Right ventricle myocardium inferior (tissue), 1 donor: ENCODE measurements at places on chromosomes 13 and 19. TPM values are rescaled to one million over a fixed set of nuclear protein-coding genes. Genes with fewer than 3 reads are reported as not detected.

The PROZ gene
- not detected for total RNA-seq

DNA sequence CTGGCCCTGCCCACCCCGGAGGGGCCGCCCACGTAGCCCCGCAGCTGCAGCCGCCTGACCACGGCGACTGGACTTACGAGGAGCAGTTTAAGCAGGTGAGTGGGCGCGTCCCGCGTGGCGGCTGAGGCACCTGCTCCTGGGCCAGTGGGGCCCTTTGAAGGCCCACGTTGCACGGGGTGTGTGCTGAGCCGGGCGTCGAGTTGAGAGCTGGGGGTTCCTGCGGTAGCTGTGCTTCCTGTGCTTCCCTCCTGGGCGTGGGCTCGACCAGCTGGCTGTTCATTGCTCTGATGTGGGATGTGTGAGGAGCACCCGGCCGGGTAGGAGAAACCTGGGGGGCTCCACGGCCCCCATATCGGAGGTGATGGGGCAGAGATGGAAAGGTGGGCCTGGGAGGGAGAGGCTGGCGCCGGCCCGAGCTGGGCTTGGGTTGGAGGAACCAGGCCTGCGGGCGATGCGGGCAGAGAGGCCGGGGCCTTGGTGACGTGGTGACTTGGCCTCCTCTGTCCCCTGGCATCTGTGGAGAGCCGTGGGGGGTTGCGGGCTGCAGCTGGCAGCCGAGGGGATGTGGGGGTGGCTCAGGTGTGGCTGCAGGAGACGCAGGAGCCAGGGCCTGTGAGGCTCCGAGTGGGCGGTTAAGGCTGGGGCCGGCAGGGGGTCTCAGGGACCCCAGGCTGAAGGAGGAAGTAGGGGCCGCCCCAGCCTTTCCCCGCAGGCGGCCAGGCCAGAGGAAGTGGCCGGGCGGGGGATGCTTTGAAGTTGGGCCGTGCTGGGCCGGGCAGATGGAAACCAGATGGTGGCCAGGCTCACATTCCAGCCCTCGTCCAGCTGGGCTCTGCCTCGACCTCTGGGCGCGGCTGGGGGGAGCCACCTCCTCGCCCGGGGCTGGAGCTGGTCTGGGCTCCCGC, 7.1 kb downstream of the ARID3A start:
- DNase-seq, result peak; percentile 89

GRCh38 chr13:71677124-71677523, 189.9 kb downstream of the DACH1 start:
- DNase-seq, result no peak

The TMEM145 gene
- 0.16 TPM for total RNA-seq

DNA sequence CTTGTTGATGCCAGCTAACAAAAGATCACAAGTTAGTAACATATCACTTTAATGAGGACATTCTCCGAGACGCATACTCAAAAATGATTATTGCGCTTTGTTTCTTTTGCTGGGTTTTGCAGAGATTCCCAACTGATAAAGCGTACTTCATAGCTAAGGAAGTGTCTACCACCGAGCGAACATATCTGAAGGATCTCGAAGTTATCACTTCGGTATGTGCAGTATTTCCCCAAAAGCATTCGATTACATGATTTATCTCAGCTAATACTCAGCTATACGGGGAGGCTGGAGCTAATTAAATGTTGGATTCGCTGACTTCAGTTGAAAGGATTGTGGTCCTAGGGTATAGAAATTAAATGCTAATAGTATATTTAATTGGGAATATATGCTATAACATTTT, 166.3 kb downstream of the STK24 start:
- DNase-seq, result no peak

GRCh38 chr19:7953576-7953975, 10.1 kb upstream of the TIMM44 start:
- DNase-seq, result no peak

The CEACAM8 gene
- not detected for total RNA-seq

DNA sequence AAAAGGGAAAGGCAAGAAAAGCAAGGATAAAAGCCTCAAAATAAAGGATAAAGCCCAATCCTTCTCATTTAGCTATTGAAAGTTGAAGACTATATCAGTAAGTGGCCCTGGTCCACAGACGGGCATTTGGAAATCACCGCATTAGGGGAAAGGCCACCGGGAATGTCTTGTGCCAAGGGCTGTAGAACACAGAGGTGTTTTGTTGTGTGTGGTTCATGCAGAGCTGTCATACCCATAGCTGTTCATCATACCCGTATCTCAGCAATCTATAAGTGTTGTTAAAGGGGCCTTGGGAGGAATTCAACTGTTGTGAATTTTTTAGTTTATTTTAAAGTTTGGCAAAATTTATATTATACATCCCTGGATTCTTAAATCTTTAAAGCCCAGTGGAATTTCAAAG, 33.0 kb downstream of the DLEU7 start:
- DNase-seq, result no peak

DNA sequence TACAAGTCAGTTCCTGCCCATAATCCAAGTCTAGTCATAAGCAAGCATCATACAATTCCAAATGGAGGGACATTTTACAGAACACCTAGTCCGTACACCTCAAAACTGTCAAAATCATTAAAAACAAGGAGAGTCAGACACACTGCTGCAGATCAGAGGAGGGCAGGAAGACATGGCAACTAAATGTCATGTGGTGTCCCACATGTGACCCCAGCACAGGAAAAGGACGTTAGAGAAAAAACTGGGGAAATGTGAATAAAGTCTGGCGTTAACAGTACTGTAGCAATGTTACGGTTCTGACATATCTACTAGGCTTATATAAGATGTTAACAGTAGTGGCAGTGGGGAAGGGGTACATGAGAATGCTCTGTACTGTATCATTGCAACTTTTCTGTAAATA, 2.3 kb downstream of the ZSCAN5A start:
- no peak for DNase-seq

The DAZAP1 gene
- total RNA-seq, result 88.4 TPM

The S1PR4 gene
- 1.2 TPM for total RNA-seq

- DNase-seq, result no peak
Observed at GRCh38 chr13:31240921-31241320, 41.1 kb downstream of the B3GLCT start.

- DNase-seq, result no peak
Observed at GRCh38 chr13:23467048-23467931, 33.8 kb upstream of the SACS start.

GRCh38 chr19:10634430-10634829, 9.1 kb downstream of the SLC44A2 start:
- no peak for DNase-seq

DNA sequence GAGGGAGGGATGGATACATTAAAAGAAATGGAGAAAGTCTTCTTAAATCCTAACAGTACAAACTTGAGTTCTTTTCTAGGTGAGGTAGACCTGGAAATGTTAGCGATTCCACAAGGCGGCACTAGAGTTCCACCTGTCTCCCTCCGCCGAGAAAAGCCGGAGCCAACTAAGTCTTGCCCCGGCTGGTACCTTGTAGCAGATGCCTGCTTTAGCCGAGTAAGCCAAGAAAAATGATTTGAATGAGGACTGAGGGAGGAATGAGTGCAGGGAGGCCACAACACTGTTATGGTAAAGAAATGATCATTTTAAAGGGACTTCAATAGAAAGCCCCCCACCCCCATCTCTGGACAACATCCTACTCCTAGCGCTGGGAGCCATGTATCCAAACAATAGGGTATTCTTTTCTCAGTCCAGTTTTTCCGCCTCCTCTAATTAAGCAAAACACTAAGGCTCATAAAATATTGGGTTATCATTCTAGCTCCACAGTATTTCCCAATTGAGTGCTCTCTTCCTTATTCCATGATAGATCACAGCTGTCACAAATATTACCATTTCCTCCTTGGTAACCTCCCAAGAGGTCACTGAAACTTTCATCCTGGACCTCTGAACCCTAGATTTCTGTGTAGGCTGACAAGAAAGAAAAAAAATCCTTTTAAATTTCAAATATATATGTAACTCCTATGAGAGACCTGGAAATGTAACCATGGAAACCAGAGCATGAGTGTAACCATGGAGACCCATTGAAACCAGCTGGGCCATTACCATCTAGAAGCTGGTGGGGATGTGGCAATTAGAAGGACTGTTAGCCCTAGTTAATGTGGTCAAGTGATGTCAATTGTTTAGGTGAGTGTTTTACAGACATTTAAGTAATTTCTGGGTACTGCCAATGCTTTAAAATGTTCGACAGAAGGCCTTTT, 58.3 kb downstream of the GPALPP1 start:
- DNase-seq, result no peak

The CCL25 gene
- total RNA-seq, result not detected

- no peak for DNase-seq
Observed at GRCh38 chr19:13089857-13090507, 12.7 kb downstream of the LYL1 start.

DNA sequence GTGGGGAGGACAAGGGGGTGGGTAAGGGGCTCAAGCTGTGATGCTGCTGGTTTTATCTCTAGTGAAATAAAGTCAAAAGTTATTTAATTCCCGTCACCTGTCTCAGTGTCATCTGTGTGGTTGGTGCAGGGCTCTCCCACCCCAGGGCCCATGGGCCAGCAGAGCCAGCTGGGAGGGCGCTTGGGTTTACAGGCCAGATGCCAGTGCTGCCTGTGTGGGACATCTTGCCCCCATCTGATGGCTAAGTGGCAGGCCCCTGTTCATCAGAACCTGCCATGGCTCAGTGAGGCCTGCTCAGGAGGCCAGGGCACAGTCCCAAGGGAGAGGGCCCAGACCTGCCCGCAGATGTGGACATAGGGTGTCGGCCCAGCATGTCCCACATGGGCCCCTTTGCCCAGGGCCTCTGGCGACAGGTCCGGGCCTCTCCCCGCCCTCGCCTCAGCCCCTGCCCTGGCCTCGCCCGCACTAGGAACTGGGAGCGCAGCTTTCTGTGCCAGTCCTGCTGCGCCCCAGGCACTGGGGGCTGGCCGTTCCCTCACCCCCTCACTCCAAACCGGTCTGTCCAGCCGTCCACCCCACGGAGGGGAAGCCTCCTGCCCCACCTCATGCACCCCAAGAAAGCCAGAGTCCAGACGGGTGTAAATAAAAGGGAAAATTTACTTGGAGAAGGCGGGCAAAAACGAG, 5.3 kb downstream of the ZNF296 start:
- no peak for DNase-seq

DNA sequence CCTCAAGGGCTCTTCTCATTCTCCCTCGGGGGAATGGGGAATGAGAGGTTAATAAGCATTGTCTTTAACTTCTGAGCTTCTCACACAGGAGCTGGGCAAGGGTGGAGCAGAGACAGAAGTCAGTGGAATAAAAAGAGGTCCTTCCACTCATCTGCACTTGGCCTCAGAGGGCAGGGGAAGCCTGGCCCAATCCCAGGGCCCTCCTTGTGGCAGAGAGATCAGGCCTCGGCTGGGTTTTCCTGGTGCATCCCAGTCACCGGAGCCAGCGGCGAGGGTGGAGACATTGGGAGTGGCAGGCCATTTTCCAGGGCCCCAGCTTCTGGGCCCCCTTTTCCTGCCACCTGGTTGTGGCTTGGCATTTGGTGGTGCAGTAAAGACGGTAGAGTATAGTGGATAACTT, 10.6 kb downstream of the CALM3 start:
- no peak for DNase-seq

The CADM4 gene
- total RNA-seq, result 9.7 TPM

DNA sequence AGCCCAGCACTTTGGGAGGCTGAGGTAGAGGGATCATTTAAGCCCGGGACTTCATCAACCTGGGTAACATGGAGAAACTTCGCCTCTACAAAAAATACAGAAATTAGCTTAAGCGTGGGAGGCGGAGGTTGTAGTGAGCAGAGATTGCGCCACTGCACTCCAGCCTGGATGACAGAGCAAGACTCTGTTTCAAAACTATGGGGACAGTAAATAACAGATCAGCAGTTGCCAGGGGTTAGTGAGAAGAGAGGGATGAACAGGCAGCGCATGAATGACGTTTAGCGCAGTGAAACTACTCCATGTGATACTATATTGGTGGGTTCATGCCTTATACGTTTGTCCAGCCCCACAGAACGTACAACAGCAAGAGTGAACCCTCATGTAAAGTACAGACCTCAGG, 7.1 kb upstream of the ICAM3 start:
- peak; percentile 83 for DNase-seq

- no peak for DNase-seq
Observed at GRCh38 chr13:111380431-111380830, 60.0 kb downstream of the TEX29 start.

The HSH2D gene
- total RNA-seq, result 0.49 TPM

GRCh38 chr19:19571071-19571786, 33.2 kb downstream of the CILP2 start:
- DNase-seq, result no peak

GRCh38 chr19:37933937-37934358, 26.9 kb downstream of the SIPA1L3 start:
- peak; percentile 78 for DNase-seq

The ADGRE2 gene
- total RNA-seq, result 0.87 TPM

DNA sequence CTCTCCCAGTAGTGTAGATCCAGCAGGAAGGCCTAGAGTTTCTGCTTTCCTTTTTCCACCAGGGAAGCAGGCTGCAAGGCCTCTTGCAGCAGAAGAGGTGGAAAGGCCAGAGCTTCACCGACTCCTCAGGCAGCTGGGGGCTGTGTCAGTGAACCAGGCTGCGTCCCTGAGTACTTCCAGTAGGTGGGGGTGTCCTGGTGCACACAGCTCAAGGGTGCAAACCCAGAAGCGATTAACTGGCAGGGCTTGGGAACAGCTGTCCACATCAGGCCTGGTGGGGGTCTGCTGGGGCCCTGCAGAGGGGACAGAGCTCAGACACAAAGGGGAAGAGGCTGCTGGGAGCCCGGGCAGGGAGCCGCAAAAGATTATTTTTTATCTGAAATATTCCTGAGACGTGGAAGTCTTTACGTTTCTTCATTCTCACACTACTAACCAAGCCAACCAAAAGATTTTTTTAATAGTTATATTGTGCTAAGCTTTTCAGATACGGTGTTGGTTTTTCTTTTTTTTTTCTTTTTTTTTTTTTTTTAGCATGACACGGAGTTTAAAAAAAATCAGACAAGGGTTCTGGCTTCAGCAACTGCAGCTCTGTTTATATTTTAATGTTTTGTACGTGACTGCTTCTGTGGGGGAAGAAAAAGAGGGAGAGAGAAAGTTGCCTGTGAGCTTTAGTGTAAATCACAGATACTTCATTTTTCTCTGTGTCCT, 11.0 kb downstream of the TSHZ3 start:
- DNase-seq, result no peak

The TMEM272 gene
- total RNA-seq, result 0.49 TPM

DNA sequence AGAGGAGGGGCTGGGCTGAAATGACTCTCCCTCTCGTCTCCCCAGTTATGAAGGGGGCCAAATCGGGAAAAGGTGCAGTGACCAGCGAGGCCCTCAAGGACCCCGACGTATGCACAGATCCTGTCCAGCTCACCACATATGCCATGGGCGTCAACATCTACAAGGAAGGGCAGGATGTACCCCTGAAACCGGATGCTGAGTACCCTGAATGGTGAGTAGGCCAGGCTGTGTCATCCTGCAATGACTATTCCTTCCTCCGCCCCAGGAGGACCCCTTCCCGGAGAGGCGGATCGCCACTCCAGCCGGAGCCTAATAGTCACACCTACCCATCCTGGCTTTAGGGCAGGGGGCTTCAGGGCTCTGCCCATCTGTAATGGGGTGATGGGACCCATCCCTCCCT, 2.6 kb downstream of the MRPL54 start:
- DNase-seq, result no peak

- no peak for DNase-seq
Observed at GRCh38 chr13:95239283-95239682, 62.0 kb downstream of the ABCC4 start.

The NANOS2 gene
- total RNA-seq, result not detected

GRCh38 chr19:12092065-12092867, 27.7 kb downstream of the ZNF844 start:
- peak; percentile 92 for DNase-seq
